ENCODE measurements at places on chromosomes 1 and 21.

GRCh38 chr1:198837278-198838021 lies 198.6 kb downstream of the PTPRC start:
- no peak for DNase-seq

DNA sequence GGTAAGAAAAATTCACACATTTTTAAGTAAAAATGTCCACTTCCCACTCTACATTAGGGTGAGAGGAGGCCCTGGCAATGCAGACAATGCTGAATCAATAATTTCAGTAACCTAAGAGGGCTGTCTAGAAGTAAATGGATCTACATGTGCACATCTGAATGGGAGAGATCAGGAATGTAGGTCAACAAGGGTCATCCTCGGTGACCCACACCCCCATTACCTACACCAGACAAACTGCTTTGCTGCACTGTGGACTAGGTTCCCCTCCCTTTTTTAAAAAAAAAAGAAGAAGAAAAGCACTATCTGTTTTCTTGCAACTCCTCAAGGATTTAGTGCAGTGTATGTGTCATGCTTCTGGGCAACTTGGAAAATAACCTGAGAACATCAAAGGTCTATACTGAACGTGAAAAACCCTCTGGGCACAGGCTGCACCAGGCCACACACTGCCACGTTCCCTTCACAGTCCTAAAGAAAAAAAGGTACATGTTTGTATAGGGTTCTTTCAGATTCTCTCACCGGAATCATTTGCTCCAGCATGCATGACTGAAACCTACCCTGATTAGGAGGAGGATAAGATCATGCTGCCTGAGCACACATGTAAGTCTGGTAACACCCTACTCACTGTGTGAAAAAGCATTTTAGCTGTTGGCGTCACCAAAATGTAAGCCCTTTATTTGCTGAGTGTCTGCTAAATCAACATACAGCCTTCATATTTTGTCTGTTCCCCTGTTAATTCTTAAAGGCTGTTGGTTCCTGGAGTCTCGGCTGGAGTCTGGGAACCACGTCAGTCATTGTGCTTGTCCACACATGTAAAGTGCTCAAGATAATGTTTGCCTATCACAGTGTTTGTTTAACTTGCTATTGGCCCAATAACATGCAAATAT lies 341.0 kb downstream of the SMYD3 start:
- no peak for DNase-seq

DNA sequence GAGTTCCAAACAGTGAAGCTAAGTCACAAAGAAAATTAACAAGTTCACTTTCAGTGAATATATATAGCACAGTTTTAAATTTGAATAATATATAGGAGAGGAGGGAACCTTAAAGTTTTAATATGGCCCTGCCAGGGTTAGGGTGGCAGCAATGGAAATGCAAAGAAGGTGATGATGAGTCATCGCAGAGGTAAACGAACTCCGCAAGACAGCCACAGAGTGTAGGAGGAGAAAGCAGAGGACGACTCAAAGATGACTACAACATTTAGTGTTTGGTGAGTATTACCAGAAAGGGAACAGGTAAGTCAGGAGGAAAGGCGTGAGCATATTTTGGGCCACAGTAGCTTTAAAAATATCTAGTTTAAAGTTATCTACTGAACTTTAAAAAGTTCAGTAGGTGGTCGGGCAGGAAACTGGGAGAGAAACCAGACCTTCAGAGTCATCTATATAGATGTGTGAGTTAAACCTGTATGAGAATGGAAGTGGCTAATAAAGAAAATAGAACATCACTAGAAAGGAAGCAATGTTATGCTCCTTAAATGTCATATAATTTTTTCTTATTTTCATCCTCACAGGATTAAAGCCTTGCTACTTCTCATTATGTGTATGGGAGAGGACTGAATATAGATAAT lies 75.7 kb downstream of the UCHL5 start:
- DNase-seq = no peak

DNA sequence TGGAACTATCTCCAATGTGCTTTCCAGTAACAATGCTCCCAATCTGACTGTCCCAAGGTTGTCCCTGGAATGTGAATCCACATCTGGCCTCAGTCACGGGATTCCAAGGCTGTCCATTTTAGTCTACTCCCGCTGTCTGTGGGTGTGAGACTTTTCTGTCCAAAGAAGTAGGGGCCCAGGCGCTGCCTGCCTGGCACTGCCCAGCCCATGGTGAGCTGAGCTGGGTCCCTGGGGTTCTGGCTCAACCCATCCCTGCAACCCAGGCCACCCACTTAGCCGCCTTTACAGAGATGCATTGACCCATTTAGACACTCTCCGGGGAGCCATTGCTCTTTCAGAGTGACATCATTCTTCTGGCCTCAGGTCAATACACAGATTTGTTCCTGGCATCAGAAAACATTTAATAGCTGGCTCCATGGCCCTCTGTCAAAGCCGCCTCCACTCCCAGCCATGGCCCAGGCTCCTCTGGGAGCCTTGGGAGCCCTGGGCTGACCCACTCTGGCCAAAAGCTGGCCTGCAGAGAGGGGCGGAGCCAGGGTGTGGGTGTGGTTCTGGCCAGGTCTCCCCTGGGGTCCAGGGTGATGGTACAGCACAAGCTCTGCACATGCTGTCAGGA lies 47.2 kb upstream of the PAX7 start:
- DNase-seq = no peak

DNA sequence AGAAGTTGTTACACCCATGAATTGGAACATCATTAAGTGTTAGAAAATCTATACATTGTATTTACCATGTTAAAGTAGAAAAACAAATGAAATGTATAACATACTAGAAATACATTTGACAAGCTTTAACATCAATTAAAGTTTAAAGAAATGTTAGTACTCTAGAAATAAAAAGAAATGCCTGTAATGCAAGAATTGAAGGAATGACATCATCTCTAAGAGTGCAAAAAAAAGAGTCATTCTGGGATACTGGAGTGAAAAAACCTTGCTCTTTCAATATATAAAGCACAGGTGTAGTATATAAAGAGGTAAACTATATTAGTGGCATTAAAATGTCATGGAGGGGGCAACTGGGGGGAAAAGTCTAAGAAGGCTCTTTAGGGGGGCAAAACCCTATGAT lies 210.8 kb upstream of the PLD5 start:
- no peak for DNase-seq

DNA sequence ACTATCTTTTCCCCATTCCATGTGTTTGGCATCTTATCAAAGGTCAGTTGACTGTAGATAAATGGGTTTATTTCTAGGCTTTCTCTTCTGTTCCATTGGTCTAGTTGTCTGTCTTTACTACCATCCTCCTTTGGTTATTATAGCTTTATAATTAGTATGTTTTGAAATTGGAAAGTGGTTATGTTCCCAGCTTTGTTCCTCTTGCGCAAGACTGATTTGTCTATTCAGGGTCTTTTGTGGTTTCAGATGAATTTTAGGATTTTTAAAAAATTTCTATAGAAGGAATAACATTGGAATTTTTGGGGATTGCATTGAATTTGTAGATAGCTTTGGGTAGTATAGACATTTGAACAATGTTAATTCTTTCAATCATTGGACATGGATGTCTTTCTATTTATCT lies 77.0 kb upstream of the NBPF4 start:
- DNase-seq = no peak

DNA sequence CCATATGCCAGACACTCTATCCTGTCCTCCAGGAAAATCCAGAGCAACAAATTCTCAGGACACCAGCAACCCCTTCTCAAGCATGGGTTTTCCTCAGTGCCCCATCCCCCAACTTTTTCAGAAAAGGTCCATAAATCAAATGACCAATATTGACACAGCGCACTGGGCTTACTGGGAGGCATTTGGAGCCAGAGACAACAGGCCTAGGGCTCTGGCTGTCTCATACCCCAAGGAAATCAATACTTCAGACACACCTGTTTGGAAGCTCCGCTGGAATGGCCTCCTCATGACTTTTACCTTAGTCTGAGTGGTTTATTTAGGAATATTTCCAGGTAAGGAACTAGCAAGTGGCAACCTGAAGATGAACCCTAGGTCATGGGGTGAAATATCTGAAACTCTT lies 66.9 kb upstream of the TNR start:
- no peak for DNase-seq

- no peak for DNase-seq
Measured at GRCh38 chr1:70202173-70202758, 3.1 kb downstream of the LRRC40 start.

- DNase-seq = no peak
Measured at GRCh38 chr1:156684227-156684782, 7.1 kb upstream of the NES start.

- peak; percentile 61 for DNase-seq
Measured at GRCh38 chr1:27341525-27342252, at the start of gene SYTL1. Gene SYTL1, plus strand, starts transcription at chr1:27342022. Its CDS starts 3,313 bp downstream, at chr1:27345335.

Data from RPMI7951 (cell line).